Stimulated activated CD4-positive, alpha-beta T cell treated with anti-CD3 and anti-CD28 coated beads, Interleukin-4, amount 100 ng/mL, for 1 hour (primary cell): ENCODE measurements at places on chromosomes 4 and X.

DNA sequence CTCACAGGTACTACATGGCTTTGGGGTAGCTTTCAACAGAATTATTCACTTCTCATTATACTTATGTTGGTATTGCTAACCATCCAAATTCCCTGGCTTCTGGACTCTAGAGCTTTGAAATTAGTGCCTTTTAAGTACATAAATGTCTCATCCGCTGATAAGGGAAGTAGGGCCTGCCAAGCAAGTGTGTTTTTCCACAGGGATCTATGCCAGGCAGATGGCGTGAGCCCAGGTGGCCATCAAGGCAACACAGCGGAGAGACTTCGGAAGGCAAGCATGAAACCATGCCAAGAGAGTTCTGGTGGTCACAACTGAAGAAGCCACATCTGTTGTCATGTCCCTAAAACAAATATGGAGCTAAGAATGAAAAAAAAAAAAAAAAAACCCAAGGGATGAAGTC, 503.1 kb upstream of the LCORL start:
- DNase-seq = no peak

DNA sequence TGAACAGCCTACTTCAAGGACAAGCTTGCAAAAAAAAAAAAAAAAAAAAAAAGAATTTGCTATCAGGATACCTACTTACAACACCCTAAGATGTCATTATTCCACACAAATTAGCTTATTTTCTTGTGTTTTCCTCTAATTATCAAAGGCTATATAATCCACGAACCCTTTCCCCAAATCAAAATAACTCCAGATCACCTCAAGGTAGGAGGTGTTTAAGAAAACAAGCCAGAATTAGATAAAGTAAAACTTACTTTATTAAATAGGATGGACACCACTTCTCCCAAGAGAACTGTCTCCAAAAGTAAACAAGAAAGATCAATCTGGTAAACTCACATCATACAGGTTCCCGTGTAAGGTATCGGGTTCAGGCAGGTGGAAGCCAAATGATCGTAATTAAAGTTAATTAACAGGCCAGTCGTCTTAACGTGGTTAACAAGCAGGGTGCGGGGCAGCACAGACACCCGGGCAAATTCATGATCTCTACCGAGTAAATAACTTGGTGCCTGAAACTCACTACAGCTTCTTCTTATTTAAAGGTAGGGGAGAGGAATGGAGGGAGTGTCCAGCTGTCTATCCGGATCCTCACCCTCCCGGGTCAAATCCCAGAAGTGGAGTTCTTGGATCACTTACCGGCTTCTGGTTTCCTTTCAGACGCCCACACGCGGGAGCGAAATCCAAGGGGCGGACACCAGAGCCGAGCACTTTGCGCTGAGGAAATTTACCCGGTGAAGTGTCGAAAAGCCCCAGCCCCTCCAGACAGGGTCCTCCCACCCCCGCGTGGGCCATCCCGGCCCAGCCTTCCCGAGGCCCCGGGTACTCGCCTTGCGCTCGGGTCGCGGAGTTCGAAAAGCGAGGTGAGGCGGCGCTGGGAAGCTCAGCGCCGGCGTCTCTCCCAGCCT, 708 bp downstream of the ARAP2 start:
- DNase-seq = peak; percentile 53

- no peak for DNase-seq
These were observed 3.3 kb upstream of the MAGEA8 start for GRCh38 chrX:149877636-149878035.

DNA sequence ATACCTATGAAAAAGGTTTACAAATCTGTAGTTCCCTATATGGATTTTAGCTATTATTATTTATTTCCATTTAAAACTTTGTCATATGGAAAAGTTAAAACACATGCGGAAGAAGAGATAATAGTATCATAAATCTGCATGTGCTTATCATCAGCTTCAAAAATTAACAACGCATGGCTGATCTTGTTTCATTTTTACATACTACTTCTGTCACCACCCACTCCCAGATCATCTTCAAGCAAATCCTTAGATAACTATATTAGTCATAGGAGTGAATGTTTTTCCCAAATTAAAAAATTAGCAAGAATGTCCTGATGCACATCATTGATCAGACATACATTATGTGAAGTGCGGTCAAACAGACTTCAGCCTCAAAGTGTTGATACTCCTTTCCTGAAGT, 24.6 kb upstream of the MOB1B start:
- DNase-seq = no peak

DNA sequence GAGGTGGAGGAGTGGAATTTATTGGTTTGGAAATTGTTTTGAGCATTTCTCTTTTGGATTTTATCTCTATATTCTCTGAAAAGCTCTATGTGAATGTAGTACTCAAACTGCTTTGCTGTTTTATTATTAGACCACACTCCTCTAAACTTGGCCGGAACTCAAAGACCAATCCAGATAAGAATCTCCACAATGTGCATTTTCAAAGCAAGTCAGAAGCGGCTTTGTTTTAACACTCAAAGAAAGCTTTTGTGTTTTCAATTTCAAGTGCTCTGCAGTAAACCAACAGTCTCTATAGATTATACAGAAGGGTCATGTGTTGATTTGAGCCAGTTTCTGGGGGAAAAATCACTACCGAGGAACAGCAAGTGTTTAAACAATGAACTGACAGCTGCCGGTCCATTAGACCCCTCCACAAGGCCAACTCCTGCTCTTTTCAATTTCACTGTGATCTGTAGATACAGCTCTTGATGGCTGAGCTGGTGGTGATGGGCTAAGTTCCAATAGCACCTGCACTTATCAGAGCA, 79.4 kb downstream of the FTHL17 start:
- no peak for DNase-seq

DNA sequence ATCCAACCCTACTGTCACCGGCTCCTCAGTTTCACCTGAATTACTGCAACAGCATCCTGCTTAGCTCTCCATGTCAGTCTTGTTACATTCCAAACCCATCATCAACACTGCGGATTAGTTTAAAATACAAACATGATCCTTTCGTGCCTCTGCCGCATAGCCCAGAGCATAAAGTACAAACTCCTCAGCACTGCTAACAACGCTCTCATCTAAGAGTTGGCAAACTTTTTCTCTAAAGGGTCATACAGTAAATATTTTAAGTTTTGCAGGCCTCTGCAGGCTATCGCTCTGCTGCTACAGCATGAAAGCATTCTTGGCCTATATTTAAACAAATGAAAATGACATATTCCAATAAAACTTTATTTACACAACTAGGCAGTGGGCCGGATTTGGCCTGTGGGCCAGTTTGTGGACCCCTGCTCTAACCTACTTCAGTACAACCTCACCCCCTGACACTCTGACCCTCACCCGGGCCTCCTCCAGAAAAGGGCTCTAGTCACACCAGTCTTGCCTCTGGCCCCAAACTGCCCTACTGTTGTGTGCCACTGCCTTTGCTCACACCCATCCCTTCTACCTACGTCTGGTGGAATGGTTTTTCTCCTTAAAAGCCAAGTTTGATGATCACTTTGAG, 7.2 kb downstream of the STX18 start:
- DNase-seq = no peak

DNA sequence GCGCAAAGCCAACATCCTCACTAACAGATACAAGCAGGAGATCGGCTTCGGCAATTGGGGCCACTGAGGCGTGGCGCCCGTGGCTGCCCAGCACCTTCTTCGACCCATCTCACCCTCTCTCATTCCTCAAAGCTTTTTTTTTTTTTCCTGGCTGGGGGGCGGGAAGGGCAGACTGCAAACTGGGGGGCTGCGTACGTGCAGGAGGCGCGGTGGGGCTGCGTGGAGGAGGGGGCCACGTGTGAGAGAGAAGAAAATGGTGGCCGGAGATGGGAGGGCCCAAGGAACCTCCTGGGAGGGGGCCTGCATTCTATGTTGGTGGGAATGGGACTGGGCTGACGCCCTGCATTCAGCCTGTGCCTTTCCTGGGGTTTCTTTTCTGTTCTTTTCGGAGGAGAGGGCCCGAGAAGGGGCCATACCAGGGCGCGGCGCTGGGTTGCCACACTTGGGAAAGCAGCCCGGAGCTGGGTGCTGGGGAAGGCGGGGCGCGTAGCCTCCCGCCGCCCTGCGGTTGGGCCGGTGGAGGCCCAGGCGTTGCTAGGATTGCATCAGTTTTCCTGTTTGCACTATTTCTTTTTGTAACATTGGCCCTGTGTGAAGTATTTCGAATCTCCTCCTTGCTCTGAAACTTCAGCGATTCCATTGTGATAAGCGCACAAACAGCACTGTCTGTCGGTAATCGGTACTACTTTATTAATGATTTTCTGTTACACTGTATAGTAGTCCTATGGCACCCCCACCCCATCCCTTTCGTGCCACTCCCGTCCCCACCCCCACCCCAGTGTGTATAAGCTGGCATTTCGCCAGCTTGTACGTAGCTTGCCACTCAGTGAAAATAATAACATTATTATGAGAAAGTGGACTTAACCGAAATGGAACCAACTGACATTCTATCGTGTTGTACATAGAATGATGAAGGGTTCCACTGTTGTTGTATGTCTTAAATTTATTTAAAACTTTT, 4.5 kb downstream of the MID1IP1 start:
- peak; percentile 63 for DNase-seq

DNA sequence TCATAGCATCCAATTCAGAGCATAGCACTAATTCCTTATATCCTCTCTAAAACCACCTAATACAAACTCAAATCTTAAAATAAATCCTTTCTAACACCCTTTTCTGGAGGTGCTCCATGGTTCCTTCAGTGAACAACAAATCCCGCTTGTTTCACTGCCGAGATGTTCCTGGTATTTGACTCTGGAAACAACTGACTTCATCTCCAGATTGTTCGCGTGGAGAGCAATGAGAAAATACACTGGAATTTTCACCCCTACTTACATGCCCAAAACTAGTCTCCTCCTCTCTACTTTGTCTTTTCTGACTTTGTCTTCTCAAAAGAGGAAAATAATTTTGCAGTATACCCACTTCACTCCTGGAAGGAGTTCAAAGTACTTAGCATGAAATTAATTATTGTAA, 129.0 kb downstream of the PLS3 start:
- DNase-seq = no peak
